ENCODE measurements at places on chromosomes 13 and 19.

- DNase-seq, result no peak
These were observed 6.6 kb downstream of the WDR18 start for GRCh38 chr19:990746-991145.

- DNase-seq, result no peak
These were observed 314.8 kb downstream of the PCDH17 start for GRCh38 chr13:57946361-57946760.

- DNase-seq, result no peak
These were observed 8.1 kb upstream of the FFAR2 start for GRCh38 chr19:35439921-35440320.

- DNase-seq, result no peak
These were observed 54.1 kb downstream of the DNAJC15 start for GRCh38 chr13:43077461-43077860.

- no peak for DNase-seq
These were observed 148.9 kb downstream of the ZNF737 start for GRCh38 chr19:20416661-20417060.

DNA sequence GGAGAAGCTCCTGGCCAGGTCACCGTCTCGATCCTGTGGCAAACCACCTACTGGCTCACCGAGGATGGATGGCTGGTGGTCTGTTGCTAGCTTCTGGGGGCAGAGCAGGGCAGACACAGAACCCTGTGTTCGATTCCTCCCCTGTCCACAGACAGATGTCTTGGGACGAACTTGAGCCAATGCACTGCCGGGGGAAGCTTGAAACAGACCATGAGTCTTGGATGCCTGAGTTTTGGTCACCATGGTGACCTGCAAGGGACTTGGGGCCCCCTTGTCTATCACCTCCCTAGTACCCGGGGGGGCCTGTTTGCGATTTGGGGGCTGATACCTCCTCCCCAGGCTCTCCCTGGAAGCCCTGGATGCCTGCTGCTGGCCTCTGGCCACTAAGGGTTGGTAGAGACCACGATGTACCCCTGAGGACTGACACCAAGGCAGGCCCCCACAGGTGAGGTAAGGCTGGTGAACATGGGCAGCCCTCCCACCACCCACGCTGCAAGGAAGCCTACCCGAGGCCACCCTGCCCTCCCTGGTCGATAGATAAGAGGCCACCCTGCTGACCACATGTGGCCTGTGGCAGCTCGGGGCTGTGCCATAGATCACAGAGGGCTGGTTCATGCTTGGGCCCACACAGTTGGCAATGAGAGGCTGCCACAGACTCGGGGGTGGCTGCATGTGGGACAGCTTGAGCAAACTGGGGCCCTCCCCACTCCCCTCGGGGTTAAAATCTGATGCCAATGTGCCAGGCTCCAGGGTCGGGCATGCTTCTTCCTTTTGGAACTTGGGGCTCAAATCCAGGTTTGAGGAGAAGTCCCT, 10.7 kb downstream of the IQCN start:
- DNase-seq, result no peak

GRCh38 chr19:7900931-7901330, 2.7 kb upstream of the MAP2K7 start:
- no peak for DNase-seq

Data from stimulated activated CD4-positive, alpha-beta T cell treated with anti-CD3 and anti-CD28 coated beads, Interleukin-15, amount 100 ng/mL, for 48 hours (primary cell).